ENCODE measurements at places on chromosomes 7 and 10. TPM values are rescaled to one million over a fixed set of nuclear protein-coding genes. Genes with fewer than 3 reads are reported as not detected.

The C10orf105 gene
- total RNA-seq, result not detected

The DNAJC12 gene
- total RNA-seq, result 0.21 TPM

The LMOD2 gene
- not detected for total RNA-seq

The PTF1A gene
- total RNA-seq, result not detected

The DNAJC30 gene
- 4.1 TPM for total RNA-seq

The VAX1 gene
- total RNA-seq, result 0.14 TPM

The CLEC5A gene
- total RNA-seq, result 0.04 TPM

All from foreskin keratinocyte (primary cell).